Effector memory CD8-positive, alpha-beta T cell (primary cell): ENCODE measurements at places on chromosomes 3 and 15.

GRCh38 chr3:128481438-128481942 lies 11.5 kb downstream of the GATA2 start:
- DNase-seq: no peak

- no peak for DNase-seq
These were observed 1.5 kb downstream of the ATG3 start for GRCh38 chr3:112560307-112560706.

DNA sequence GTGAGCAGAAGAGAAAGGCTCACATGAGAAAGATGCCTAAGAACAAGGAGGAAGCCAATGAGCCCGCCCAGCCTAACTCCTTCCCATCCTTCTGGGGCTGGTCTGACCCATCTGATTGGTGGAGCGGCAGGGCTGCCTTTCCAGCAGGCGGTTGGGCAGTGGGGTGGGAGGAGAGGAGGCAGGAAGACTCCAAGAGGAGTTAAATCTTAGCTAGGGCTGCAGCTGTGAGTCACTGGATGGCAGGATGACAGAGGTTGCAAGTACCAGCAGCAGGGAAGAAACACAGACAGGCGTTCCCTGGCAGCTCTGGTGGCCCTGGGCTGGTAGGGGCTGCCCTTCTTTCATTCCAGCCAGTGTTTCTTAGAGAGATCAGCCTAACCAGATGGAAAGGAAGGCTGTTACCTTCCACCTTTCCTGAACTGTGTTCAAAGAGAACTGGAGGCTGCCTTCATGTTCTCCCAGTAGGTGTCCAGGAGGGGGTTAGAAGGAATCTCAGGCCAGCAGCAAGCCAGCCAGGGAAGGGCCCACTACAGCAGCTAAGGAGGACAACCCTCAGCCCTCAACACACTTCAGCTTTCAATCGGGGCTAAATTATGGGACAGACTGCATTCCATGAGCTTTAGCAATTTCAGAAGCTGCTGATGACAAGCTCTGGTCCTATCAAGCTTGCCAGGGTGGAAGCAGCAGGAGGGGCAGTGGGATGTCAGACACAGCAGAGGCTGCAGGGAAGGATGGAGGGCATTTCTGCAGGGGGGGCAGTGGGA lies 50.3 kb downstream of the CHSY1 start:
- DNase-seq: no peak

DNA sequence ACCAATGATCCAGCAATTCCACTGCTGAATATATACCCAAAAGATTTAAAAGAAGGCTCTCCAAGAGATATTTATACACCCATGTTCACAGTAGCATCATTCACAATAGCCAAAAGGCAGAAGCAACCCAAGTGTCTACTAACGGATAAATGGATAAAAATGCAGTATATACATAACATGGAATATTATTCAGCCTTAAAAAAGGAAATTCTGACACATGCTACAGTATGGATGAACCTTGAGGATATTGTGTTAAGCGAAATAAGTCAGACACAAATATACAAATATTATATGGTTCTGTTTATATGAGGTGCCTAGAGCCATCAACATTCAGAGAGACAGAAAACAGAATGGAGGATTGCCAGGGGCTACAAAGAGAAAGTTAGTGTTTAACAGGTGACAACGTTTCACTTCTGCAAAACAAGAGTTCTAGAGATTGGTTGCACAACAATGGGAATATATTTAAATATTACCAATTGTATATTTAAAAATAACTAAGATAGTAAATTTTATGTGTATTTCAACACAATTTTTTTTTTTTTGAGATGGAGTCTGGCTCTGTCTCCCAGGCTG lies 69.4 kb downstream of the STAG1 start:
- DNase-seq: no peak

DNA sequence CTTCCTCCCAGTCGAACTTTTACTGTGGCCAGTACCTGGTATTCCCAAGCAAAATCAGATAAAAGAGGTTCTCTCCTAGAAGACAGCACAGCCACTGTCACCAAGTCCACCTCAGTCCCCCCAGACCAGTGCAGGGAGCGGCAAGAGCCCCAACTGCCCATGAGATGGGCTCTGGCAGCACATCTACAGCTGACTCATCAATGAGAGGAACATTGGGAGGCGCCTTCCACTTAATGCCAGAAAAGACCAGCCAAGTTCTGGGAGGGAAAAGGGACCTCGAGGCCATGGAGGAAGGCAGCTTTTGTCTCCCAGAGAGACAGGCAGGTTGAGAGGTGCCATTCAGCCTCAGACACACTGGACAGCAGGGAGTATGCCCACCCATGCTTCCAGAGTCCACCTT lies 28.2 kb downstream of the POC1A start:
- DNase-seq: no peak

DNA sequence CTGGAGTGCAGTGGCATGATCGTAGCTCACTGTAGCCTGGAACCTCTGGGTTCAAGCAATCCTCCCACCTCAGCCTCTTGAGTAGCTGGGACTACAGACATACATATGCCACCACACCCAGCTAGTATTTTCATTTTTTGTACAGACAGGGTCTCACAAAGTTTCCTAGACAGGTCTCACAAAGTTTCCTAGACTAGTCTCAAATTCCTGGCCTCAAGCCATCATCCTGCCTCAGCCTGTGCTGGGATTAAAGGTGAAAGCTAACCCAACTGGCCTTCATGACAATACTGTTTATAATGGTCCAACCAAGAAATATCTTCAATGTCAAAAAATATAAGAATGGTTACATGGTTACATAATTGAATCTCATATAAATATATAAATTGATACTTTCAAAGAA lies 24.0 kb downstream of the GPR176 start:
- no peak for DNase-seq

- no peak for DNase-seq
These were observed 6.6 kb downstream of the POLR2H start for GRCh38 chr3:184368116-184368515.

DNA sequence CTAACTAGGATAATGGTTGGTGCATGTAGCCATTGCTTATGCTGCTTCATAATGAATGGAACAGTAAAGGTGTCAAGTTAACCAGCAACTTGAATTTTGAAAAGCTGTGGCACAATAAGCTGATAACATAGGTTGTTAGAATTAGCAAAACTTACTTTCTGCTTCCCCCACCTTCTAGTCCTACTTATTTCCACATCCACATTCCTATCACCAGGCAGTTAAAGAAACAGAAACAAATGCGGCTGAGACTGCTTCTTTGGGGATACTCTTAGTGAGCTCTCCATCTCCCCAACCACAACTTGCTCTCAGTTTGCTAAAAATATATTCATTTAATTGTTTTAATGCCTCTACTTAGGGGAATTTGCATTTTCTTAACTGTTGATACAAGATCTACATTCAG lies 215.1 kb downstream of the TIGIT start:
- no peak for DNase-seq

- no peak for DNase-seq
These were observed 517.2 kb downstream of the FOXP1 start for GRCh38 chr3:71066356-71066755.

DNA sequence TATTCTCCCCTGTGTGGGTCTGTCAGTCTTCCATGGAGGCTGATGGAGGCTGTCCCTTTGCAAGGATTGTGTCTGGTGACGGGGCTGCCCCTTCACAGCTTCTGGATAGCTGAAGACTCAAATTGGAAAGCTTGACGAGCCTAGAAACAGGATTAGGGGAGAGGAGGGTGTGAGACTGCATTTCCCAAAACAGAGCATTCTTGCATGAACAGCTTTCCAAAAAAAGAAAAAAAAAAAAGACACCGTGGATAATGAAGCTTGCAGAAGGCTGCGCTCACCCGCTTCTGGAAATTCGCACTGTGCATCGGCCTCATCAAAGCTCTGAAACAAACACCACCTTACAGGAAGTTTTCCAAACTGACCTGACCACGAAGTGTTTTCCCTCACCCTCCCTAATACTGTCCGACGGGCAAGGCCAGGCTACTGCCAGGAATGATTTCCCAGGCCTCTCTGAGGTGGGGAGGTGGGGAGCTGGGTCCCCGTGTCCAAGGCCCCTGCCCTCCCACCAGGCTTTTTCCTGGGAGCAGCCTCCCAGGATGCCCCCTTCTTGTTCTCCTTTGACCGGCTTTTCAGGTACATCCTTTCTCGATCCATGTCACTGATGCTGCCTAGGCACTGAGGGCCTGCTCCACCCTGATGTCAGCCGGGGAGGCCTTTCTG lies 24.9 kb upstream of the MUC4 start:
- no peak for DNase-seq

DNA sequence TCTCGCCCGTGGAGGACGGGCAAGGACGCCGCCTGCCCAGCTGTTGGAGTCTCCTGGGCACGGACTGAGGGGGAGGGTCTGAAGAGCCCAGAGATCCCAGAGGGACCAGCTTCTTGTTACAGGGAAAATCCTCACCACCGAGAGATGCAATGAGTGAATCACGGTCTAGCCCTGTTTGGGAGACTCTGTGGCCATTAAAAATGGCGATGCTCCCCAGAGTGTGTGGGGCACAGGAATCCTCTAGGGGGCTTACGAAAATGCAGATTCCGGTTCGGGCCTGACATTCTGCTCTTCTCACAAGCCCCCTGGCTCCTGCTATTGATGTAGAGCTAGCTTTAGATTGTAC lies 35.5 kb upstream of the EPHB3 start:
- no peak for DNase-seq

DNA sequence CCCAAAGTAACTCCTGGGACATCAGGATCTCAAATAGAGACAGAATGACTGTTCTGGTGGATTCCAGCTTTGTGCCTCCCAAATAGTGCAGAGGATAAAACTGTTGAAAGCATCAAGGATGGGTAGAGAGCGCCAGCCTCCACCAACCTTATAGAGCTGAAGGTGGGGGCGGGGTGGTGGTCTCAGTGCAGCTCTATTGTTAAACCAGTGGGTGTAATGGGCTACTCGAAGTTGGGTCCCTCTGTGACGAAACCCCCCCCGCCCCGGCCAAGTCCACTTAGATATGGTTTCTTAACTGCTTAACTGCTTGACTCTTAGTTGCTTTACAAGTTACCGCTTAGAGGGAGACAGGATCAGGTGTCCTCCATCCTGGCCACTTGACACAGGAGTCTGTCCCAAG lies 22.7 kb downstream of the DHX30 start:
- DNase-seq: no peak

GRCh38 chr3:190455828-190456227 lies 6.1 kb upstream of the TMEM207 start:
- no peak for DNase-seq

DNA sequence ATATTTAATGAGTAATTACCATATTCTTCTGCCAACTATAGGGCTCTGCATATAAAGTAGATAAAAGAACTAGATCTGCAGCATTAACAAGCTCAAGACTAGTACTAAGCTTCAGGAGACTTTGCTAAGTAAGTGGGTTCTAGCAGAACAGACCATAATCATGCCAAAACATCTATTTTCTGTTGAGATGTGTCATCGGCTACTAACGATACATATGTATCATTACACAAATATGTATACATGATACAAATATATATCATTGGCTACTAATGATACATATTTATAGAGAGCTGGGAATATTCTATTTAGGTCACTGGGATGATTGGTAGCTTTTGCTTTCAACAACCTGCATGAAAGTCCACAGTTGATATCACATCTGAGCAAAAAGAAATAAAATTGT lies 185.8 kb upstream of the DCBLD2 start:
- DNase-seq: no peak

- no peak for DNase-seq
These were observed 11.6 kb downstream of the PCSK6 start for GRCh38 chr15:101477851-101478362.

DNA sequence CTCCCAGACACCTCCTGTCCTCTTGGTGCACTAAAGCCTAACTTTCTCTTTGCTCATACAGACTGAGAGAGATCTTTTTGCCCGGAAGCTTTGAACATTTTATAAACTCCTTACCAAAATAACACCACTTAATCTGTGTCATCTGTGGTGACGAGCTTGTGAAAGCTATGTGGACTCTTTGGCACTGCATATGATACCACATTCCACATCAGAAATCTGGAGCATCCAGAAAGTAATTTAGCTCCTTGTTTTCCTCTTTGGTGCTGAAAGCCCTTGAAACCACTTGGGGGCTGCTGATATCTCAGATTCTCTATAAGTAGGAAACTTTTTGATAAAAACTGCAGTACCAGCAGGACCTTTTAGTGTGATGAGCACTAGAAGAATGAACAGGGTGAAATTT lies 128.3 kb downstream of the ALCAM start:
- DNase-seq: no peak

GRCh38 chr3:177459401-177459800 lies 262.1 kb upstream of the TBL1XR1 start:
- DNase-seq: no peak

DNA sequence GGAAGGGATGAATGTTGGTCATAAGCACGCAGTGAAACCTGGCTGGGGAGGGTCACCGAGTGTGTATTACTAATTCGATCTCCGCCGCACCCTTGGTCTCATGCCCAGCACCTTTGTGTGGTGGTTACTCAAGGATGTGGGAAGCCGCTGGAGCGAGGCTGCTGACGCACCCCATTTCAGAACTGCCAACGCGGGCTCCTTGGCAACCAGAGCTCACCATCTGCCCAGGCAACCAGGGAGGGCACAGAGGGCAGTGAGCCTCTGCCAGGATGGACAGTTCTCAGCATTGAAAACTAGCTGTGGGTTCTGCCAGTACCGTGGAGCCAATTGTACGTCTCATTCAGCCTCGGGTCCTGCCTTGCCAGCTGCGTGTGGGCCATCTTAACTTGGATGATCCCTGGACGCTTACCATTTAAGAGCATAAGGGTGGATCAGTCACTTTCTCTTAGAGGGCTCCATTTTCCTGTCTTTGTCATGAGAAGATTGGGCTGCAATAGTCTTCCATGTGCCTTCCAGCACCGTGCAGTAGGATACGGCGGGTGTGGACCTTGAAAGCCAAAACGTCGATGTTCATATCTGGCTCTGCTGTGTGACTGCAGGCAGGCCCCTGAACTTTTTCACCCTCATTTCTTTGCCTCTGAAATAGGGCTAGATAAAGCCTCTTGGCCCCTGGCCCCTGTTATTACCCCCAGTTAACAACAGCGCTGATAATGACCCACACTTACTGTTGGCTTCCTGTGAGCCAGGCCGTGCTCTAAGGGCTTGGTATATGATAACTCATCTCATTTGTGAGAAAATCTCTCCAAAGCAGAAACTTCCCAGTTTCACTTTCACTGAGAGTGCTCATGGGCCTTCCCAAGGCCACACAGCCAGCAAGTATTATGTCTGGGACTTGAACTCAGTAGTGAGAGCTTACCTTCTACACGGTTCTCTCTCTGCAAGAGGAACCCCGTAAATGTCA lies 238.8 kb downstream of the OPA1 start:
- no peak for DNase-seq

DNA sequence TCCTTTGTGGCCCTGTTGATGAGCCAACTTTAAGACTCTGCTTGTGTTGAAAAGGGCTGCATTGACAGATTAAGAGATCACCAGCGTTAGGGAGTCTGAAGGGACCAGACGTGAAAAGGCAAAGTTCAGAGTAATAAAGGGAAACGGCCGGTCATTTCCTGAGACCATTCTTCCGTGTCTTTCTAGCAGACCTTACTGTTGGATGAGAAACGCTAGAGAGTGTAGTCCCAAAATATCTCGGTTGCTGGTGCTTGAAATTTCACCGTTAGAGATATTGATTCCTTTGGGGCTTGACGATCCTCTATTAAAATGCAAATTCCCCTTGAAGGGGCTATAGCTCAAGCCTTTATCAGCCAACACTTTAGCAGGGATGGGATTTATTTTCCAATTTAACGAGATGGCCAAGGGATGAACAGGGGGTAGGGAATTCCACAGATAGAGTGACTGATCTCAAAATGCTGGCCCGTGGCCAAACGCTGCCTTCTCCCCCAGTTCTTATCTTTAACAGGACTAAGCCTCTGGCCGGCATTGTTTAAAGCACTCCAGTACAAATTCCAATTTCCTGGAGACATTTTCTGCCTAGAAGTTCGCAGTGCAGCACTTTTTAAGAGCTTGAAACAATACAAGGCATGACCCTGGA lies 250.4 kb downstream of the TJP1 start:
- DNase-seq: no peak
